ENCODE measurements at places on chromosomes 5 and 9.

- DNase-seq, result no peak
These were observed 109.3 kb upstream of the HAND1 start for GRCh38 chr5:154587123-154588026.

DNA sequence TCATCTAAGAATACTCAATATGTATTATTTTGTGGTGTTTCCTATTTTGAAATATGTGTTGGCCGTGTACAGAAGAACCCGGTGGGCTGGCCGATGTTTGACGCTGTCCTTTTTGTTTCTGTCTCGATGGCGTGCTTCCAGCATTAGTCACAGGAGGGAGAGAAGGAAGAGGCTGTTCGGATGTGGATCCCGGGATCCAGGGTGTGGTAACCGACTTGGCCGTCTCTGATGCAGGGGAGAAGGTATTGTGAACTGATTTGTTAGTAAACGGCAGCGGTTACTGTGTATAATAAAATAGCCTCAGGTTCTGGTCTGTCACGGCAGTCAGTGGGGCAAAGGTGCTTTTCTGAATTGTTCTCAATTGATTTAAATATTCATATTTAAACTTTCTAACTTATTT, 275.0 kb downstream of the ARHGEF28 start:
- no peak for DNase-seq

DNA sequence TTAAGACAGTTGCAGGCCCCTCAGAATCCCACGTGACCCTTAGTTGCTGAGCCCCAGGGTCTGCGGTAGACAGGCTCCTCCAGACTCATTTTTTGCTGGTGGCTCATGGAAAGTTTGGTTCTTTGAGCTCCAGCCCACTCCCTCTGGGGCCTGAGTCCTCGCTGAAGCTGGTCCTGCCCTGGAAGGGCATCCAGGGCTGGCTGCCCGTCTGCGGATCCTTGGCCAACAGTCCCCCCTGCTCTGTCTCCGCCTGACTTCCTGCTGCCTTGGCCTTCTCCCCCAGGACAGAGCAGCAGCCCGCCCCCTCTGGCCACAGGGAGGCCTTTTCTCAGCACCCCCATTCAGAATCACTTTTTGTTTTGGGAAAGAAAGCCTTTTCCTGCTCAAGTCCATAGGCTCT, 24.4 kb downstream of the SLC6A7 start:
- DNase-seq, result no peak

DNA sequence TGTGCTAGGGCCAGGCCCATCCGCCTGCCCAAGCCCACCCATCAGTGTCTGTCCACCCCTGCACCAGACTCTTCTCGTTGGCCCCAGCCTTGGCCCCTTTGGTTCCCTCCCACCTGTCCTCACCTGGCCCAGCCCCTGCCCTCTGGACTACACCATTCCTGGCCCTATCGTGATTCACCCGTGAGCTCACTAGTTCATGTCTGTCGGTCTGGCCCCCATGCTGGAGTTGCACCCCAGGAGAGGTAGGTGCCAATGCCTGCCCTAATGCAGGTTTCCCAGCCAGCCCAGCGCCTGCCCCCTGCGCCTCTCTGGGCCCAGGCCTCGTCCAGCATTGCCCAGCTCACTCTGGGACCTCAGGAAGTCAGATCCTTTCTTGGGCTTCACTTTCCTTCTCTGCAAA, 115.4 kb upstream of the LMX1B start:
- DNase-seq, result no peak

DNA sequence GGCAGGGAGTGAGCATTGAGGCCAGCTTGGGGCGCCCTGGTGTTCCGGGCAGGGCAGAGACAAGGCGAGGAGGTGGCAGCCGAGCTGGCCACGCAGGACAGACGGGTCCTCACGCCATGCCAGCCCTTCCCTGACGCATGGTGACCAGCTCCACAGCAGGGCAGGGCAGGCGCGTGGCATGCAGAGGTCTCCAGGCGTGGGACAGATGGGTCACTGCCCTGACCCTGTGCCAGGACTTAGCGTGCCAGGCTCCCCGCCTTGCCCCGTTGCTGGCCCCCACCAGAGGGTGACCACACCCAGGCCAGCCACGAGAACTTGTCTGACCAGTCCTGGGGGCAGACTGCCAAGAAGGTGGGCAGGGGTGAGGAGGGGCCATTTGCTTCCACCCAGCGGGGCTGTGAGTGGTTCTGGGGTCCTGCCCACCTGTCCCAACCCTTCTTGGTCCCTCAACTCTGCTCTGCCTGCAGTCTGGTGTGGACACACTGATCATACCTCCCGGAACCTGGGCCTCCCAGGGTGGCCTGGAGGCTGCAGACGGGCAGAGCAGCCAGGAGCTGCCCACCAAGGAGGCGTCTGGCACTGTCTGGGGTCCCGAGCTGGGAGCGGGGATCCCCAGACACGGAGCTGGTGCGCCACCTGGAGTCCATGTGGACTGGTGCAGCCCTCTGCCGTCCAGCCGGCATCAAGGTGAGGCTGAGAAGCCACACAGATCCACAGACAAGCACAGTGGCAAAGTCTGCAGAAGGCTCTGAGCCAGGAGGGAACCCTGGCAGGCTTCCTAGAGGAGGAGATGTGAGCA, at the start of gene RNF224:
TSS of gene RNF224 (plus strand) at position 449 of the 799 bp plus-strand sequence. CDS start 834 bp downstream, outside the sequence.
- peak; percentile 90 for DNase-seq

DNA sequence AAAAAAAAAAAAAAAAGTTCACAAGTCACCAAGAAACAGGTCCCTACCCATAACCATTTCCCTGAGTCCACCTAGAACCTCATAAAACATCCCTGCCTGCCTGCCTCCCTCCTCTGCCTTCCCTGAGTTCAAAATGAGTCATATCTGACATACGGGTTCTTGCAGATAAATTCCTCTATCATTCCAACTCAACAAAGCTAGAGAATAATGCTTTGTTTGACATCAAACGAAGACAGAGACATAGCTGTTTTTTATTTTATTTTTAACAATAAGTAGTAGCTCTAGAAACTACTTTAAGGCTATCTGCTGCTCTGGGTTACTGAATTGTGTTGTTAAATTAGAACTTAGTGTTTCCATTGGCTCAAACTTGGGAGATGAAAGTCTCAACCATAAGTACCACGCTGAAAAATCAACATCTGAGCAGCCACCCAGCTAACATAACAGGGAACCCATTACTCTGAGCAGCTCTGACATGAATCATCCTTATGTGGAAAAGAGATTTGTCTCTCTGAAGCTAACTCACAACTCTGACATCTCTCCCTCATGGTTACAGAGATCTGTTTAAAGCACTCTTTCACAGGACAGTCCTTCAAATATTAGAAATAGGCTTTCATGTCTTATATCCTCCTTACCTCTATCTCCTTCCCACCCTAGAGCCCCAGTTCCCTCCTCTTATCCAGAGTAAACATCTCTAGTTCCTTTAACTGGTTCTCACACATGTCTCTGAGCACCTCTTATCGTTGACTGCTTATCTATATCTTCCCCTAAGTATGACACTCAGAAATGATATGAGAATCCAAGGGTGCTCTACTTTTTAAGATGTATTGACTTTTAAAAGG, 12.1 kb downstream of the TMEM245 start:
- DNase-seq, result peak; percentile 32

DNA sequence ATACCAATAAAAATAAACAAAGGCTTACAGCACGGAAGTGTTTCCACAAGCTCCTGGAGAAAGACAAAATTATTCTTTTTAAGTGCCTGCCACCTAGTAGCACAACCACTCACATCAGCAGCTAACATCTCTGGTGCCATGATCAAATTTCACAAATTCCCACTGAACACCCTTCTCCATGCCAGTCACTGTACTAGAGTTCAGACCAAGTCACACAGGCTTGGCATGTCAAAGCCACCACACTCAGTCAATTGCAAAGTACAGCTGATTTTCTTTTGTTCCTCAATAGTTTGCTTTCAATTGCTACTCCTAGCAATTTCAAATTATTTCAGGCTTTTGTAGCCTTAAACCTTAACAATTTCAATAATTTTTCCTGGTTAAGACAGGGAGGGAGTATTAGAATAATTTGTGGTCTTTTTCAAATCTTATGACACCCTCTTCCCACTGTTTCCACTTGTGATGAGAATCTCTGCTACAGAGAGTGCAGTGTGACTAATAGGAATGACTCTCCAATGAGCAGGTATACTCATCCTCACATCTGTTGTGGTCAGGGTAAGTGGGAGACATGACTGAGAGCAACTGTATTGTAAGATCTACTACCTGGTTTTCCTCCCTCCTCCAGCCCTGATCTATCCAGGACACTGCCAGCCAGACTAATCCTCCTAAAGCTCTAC, 46.2 kb downstream of the RNF145 start:
- no peak for DNase-seq

DNA sequence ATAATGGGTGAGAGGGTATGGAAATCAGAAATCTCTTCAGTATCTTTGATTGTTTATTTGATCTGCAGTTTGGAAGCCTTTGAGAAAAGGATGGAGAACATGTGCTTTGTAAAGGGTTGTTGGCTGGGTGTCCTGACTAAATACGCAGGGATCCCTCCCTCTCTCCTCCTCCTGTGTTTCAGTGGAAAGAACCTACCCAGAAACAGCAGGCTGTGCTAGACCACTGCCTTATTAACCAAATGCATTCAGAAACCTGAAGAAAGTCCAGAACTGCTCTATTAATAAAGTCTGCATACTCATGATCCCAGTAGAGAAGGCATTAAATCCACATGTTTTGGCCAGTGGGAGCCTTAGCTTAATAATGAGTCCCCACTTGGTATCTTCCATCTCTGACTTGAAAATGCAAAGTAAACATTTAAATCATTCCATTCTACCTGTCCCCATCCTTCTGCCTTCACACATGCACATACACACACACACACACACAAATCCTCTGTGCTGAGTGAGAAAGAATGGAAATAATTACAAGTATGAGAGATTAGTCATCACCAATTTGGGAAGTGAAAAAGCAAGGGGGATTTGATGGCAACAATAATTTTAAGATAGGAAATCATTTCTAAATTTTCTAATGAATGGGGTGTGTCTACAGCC, 10.0 kb upstream of the LECT2 start:
- DNase-seq, result no peak

DNA sequence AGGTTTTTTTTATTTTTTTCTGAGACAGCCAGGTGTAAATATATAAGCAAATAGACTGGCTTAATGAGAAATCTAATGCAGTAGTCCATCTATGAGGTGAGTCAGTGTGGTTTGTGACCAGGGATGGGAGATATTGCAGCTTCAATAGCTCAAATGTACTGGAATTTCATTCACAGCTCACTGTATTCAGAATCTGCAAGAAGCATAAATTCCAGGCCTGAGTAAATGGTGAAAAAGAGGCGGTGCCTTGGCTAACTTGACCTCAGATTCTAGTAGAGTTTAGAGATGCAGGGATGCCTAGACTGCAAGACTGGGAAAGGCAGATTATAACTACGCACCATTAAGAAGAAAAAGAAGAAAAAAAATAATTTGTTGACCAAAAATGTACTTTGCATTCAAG, 151.9 kb upstream of the SMC2 start:
- DNase-seq, result no peak

GRCh38 chr5:177548495-177548894, 5.9 kb downstream of the FAM193B start:
- no peak for DNase-seq

GRCh38 chr5:29935371-29935770, 1258.1 kb upstream of the CDH6 start:
- no peak for DNase-seq

DNA sequence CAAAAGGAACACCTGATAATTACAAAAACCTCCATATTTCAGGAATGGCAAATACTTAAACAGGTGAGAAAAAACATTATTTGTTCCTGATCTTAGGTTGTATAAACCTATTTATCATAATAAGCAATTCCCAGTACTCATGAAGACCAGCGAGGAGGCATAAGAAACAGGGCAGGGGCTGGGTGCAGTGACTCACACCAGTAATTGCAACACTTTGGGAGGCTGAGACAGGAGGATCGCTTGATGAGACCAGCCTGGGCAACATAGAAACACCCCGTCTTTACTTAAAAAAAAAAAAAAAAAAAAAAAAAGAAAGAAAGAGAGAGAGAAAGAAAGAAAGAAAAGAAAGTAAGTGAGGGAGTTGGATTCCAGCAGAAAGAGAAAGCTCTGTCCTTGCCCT, 21.6 kb downstream of the CCNJL start:
- DNase-seq, result no peak

- no peak for DNase-seq
These were observed 353.8 kb upstream of the WWC1 start for GRCh38 chr5:167937635-167937998.

DNA sequence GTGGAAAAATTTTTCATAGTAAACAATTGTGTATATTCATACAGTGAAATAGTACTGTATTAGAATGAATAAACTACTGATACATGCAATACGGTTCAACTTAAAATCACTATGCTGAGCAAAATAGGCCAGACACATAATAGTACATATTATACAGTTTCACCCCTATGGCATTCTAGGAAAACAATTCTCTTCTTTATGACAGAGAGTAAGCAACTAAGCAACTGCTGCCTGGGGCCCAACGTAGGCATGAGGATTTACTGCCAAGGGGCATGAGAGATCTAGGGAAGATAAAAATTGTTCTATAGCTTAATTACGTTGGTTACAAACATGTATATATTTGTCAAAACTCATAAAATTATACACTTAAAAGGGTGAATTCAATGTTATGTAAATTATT, 180.2 kb downstream of the DRD1 start:
- no peak for DNase-seq

- no peak for DNase-seq
These were observed 12.5 kb upstream of the BTF3 start for GRCh38 chr5:73485715-73486114.

DNA sequence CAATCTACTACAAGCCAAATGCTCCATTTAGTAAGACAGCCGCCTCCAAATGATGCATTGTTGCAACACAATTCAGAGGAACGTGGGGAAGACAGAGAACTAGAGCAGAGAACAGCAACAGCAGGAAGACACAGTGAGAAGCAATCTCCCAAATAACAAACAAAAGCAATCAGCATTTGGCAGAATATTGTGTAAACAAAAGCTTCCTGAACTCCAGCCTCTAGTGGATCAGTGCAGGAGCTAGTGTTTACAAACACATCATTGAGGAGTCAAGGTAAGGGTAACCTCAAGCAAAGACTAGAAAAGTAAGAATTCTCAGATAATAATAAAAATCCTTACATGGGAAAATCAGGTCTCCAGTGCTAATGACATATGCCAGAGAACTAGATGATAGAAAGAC, 20.6 kb downstream of the FST start:
- no peak for DNase-seq

DNA sequence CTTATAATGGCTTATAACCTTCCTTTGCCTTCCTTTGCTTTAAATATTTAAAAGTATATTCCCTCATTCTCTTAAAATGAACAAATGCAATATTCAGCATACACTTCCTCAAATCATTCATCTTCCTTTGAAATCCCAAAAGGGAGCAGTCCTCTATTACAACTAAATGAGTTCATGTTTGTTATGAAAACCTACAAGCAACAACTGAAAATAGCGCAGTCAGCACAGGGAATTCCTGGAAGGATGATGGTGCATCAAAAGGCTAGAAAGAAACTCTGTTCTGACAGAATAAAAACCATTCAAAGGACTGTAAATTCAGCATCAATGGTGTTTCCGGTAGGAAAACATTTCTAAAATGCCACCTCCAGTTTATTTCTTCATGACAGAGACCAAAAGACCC, 3.3 kb downstream of the NR6A1 start:
- DNase-seq, result no peak

DNA sequence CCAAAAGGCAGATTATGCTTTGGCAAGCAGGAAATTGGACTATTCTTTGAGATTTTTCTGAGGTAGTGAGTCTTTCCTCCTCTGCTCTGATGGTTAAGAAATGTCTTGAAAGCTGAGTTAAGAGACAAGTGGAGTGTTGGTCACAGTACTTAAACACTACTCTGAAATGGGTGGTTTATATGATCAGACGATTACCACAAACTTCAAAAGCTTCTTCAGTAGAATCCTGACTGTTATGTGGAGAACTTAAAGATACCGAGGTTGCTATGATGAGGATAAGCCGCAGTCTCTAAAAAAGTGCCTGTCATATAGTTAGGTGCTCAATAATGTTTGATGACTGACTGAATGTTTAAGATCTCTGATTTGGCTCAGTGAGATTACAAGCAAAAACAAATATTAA, 24.3 kb downstream of the GCNT4 start:
- peak; percentile 49 for DNase-seq
